Fibroblast of lung (primary cell): ENCODE measurements at places on chromosomes 12 and 14. TPM values are rescaled to one million over a fixed set of nuclear protein-coding genes. Genes with fewer than 3 reads are reported as not detected.
A peak's percentile ranks its signal among the peaks of the same experiment; 100 is the strongest.

GRCh38 chr14:23362200-23362599 lies 2.8 kb downstream of the EFS start:
- peak; percentile 11 for DNase-seq

SCARB1 gene
- polyA plus RNA-seq, result 32.5 and 39.4 TPM in 2 replicates

TMEM229B gene
- 0.26 and 0.68 TPM in 2 replicates for polyA plus RNA-seq

GRCh38 chr14:65303190-65303898 lies 109.2 kb upstream of the FUT8 start:
- no peak for DNase-seq

DNA sequence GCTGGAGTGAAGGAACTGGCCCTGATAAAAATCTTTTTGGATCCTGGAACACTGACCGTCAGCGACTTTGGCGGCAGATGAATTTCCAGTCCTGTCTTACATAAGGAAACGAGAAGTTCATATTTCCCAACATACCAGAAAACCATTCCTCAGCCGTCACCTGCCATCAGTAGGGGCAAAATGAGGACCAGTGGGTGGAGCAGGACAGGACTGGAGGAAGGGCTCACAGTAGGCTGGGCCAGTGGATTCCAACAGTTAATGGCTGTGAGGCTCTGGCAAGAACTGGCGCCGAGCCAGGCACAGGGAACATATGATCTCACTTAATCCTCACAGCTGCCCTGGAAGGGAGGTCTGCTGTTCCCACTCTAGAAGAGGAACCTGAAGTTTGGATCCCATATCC lies 67.2 kb upstream of the FAM181A start:
- no peak for DNase-seq

- DNase-seq, result peak; percentile 97
Measured at GRCh38 chr14:51616724-51617409, 34.8 kb upstream of the FRMD6 start.

DNA sequence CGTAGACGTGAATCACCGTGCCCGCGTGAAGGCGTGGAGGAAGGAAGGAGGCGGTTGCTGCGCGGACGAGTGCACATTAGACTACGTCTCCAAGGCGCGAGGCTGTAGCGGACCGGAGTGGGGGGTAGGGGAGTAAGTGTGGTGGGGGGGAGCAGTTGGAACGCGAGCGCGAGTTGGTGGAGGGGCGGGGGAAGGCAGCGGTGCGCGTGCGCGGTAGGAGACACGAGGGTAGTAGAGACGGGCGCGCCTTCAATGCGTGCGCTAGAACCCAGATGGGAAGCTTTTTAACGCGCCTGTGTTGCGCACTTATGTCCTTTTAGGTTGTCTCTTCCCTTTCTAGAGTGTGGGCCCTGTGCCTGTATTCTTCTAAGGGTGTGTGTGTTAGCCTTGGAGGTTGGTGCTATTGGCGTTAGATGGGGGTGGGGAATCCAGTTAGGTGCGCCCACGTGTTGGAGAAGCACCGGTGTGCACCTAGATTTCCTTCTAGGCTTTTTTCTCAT lies 604 bp downstream of the EIF4B start:
- DNase-seq, result peak; percentile 57

DNA sequence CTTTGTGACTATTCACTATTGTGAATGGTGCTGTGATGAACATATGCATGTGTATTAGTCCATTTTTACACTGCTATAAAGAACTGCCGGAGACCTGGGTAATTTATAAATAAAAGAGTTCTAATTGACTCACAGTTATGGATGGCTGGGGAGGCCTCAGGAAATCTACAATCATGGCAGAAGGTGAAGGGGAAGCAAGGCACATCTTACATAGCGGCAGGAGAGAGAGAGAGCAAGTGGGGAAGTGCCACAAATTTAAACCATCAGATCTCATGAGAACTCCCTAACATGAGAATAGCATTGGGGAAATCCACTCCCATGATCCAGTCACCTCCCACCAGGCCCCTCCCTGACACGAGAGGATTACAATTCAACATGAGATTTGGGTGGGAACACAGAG lies 90.8 kb downstream of the ATP23 start:
- no peak for DNase-seq

GDF11 gene
- 9.4 and 11.1 TPM in 2 replicates for polyA plus RNA-seq

GRCh38 chr12:125124320-125124966 lies 59.2 kb downstream of the AACS start:
- no peak for DNase-seq

RASSF9 gene
- 0.08 and 0.37 TPM in 2 replicates for polyA plus RNA-seq

GRCh38 chr14:54718046-54718445 lies 151.1 kb downstream of the SAMD4A start:
- DNase-seq, result peak; percentile 70

GRCh38 chr14:95784137-95784536 lies 70.2 kb upstream of the TCL1A start:
- DNase-seq, result peak; percentile 18

INHBE gene
- 0.41 and 0.67 TPM in 2 replicates for polyA plus RNA-seq

ETFBKMT gene
- 1.9 and 2.8 TPM in 2 replicates for polyA plus RNA-seq

BICD1 gene
- 11.1 and 17.6 TPM in 2 replicates for polyA plus RNA-seq

DNA sequence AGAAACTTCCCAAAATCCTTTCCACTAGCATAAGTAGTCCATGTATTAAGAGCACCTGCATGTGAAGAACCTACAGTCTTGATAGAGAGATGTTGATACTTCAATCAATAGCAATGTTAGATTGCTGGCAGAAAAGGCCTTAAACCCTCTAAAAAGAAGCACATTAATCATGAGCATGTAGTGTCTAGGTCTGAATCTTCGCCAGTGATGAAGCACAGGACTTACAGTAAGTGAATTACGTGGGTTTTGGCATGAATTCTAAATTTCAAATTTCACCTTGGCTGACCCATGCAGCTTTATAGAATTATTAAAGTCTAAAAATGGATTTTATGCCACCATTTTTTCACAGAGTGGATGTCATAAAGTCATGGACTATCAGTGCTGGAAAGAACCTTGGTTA lies 791.6 kb upstream of the NOVA1 start:
- DNase-seq, result peak; percentile 76

TAS2R30 gene
- 0.08 TPM in 1 of 2 replicates, not detected in the other for polyA plus RNA-seq

GRCh38 chr14:24053548-24054323 lies 1.9 kb downstream of the CARMIL3 start:
- no peak for DNase-seq

FOXN4 gene
- polyA plus RNA-seq, result not detected in 2 replicates
